ENCODE measurements at places on chromosomes 6 and 20.

- no peak for DNase-seq
Measured at GRCh38 chr20:7189231-7189630, 421.7 kb downstream of the BMP2 start.

- DNase-seq = peak; percentile 47
Measured at GRCh38 chr6:142706210-142706609, 238.8 kb downstream of the HIVEP2 start.

- DNase-seq = no peak
Measured at GRCh38 chr6:72724545-72724944, 102.7 kb downstream of the KCNQ5 start.

DNA sequence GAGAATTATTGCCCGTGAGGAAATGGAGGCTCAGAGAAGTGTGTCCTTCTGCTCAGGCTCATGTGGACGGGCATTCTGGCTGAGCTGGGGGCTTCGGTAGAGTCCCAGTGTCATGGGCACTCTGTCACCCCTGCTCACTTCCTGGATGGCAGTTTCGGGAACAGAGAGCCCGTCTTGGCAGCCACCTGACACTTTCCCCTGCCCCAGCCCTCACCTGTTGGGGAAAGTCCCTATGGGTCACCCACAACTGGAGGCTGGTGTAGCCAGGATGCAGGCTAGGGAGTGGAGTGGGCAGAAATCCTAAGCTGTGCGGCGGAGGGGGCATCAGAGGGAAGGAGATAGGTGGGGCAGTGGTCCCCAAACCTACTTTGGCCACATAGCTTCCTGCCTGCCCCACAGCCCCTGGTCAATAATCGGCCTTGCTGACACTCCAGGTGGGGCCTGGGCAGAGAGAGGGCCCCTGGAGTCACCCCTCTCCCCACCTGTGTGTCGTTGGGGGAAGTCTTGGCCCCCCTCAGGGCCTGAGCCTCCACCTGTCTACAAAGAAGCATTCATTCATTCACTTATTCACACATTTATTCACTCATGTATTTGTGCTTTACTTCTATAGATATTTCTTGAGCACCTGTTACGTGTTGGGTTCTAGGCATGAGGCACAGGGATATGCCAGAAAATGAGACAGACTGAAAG lies 40.5 kb downstream of the SNAI1 start:
- no peak for DNase-seq

- no peak for DNase-seq
Measured at GRCh38 chr6:108437821-108438220, 122.9 kb upstream of the FOXO3 start.

GRCh38 chr6:111805511-111806164 lies 67.6 kb downstream of the FYN start:
- peak; percentile 78 for DNase-seq

GRCh38 chr6:128403618-128404444 lies 116.6 kb downstream of the PTPRK start:
- DNase-seq = no peak

- DNase-seq = peak; percentile 60
Measured at GRCh38 chr6:114108119-114109002, 137.4 kb upstream of the HDAC2 start.

- DNase-seq = no peak
Measured at GRCh38 chr20:62676976-62677375, 31.7 kb upstream of the NTSR1 start.

DNA sequence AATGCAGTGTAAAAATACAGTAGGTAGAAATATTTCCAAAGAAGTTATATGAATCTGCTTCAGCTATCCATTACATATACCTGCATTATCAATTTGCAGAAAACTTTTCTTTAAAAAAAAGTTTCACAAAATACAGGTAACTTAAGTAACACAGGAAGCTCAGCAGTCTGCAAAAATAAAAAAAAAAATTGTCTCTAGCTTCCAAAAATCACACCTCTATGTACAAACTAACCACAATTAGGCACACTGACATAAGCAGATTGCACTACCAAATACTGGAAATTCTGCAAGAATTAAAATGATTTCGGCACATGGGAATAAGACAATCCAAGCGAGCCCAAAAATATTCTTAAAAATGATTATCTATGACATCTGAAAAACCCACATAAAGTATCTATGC lies 41.2 kb downstream of the ME1 start:
- no peak for DNase-seq

GRCh38 chr6:153073841-153074240 lies 57.2 kb downstream of the RGS17 start:
- DNase-seq = peak; percentile 69

Data from inflammatory macrophage (primary cell).